Esophagus squamous epithelium (tissue), 5 donors: ENCODE measurements at places on chromosomes 13 and 19.

DNA sequence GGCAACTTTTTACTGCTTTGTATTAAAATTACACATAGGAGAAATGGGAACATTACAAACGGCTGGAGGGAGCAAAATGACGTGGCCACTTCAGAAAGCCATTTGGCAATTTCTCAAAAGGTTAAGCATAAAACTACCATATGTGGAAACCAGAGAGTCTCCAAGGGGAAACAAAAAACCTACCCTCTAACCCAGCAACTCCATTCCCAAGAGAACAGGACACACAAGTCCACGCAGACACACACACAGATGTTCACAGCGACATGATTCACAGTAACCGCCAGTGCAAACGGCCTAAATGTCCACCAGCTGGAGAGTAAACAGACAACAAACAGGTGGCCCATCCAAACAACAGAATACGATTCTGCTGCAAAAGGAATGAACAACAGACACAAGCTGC is 37.2 kb downstream of the STK24 start:
- no peak for DNase-seq

GRCh38 chr13:76620036-76620435 is 266.2 kb downstream of the KCTD12 start:
- no peak for DNase-seq

DNA sequence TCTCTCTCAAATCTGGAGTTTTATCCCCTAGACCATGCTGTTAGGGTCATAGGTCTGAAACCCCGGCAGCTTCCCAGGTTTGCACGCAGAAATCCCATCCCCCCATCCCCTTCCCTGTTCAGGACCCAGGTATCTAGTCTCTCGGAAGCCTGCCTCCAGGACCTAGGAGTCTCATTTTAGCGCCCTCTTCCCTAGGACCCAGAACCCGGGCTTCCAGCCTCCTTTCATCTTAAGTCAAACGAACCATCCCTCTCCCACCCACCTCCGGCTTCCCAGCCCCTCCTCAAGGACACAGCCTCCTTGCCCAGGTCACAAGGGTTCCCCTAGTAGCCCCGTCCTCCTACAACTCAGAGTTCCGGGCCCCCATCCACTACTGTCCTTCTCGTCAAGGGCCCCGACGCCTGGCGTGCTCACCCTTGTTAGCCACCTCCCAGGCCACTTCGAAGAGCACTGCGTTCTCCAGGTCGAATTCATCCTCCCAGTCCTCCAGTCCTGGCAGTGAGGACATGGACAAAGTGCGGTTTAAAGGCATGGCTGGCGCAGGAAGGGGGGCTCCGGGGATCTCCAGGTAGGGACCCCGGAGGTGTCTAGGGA is 431 bp downstream of the GYS1 start:
- DNase-seq, result no peak

DNA sequence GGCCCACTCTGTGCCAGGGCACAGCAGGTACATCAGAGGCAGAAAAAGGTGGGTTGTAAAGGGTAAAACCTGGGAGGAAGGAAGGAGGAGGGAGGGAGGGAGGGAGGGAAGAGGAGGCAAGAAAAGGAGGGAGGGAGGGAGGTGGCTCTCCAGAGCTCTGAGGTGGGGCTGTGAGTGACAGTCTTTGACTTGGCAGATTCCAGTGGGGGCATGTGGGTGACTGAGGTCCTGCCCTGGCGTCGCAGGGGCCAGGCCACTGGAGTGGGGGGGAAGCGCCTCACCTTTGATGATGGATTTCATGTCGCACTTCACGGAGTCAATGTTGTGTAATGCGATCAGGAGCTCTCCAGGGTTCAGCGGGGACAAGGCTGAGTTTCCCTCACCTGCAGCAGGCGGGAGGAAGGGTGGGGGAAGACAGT is 6.0 kb upstream of the RSPH6A start:
- no peak for DNase-seq

DNA sequence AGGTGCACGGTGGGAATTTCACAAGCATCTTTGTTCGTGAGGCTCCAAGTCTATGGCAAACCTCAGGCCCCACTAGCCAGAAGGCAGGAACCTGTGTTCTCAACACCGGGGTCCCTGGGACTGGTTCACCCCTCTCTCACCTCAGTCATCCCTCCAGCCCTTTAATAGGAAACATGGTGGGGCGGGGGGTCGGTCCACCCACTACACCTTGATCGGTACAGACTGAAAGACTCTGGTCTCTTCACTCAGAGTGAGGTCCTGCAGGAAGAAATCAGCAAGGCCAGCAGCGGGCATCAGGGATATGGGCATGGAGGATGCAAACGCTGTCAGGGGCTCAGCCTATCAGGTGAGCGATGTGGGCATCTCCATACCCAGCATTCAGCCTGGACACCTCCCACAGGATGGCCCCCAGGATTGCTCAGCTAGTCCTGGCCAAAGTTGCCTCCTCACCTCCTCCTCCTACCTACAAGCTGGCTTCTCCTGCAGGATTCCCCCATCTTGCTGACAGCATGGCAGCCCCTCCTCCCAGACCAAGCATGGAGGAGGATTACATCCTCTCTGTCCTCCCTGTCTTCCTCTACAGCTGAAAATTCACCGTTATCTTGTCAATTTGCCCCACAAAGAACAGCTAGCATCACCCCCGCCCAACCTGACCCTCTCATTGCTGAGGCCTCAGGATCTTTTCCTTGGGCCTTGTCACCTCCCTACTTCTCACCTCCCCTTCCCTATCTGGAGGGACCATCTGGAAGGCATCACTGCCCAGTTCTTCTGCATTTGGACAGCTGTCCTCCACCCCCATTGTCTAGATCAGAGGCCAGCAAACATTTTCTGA is 37.3 kb upstream of the CD33 start:
- DNase-seq, result no peak
